Activated T-helper 1 cell treated with anti-CD3 and anti-CD28 coated beads, Interleukin-12 subunit alpha, Interleukin-12 subunit beta, Interleukin-2, Interleukin-4 antibody, amounts not matched to agents 30 ng/mL and 10 ng/mL and 1 ng/mL, durations not matched to agents 14 hours and 24 hours and 36 hours (primary cell): ENCODE measurements at places on chromosomes 12 and 14. TPM values are rescaled to one million over a fixed set of nuclear protein-coding genes. Genes with fewer than 3 reads are reported as not detected.

The TPH2 gene
- not detected in 2 replicates for total RNA-seq

The KCNK13 gene
- total RNA-seq = 0.12 TPM in 1 of 2 replicates, not detected in the other

The FICD gene
- total RNA-seq = 6.1 and 6.8 TPM in 2 replicates

The BCL2L14 gene
- total RNA-seq = 10.4 and 11.0 TPM in 2 replicates

The SERPINA9 gene
- not detected in 2 replicates for total RNA-seq

- no peaks in the 10 kb centered on the region for H3K27me3 ChIP-seq
- no peak for DNase-seq
- H3K27ac ChIP-seq = no peak overlapping the region
- H3K4me1 ChIP-seq = peaks cover 76% of the 10 kb centered on the region
- peaks cover 39% of the 10 kb centered on the region for H3K36me3 ChIP-seq
These were observed 46.5 kb downstream of the ELK3 start for GRCh38 chr12:96240656-96241055.

- H3K4me3 ChIP-seq = peak overlapping the region; percentile 80
- H3K36me3 ChIP-seq = no peaks in the 10 kb centered on the region
- H3K4me1 ChIP-seq = peaks cover 15% of the 10 kb centered on the region
- H3K27ac ChIP-seq = no peak overlapping the region
- H3K27me3 ChIP-seq = peaks cover 59% of the 10 kb centered on the region
- DNase-seq = peak; percentile 0
These were observed 631 bp downstream of the PPM1H start for GRCh38 chr12:62934239-62934798.

- DNase-seq = no peak
- H3K4me1 ChIP-seq = peaks cover 63% of the 10 kb centered on the region
- no peak overlapping the region for H3K27ac ChIP-seq
- peaks cover 18% of the 10 kb centered on the region for H3K36me3 ChIP-seq
- no peaks in the 10 kb centered on the region for H3K27me3 ChIP-seq
These were observed 28.3 kb downstream of the MLXIP start for GRCh38 chr12:122106843-122107242.

DNA sequence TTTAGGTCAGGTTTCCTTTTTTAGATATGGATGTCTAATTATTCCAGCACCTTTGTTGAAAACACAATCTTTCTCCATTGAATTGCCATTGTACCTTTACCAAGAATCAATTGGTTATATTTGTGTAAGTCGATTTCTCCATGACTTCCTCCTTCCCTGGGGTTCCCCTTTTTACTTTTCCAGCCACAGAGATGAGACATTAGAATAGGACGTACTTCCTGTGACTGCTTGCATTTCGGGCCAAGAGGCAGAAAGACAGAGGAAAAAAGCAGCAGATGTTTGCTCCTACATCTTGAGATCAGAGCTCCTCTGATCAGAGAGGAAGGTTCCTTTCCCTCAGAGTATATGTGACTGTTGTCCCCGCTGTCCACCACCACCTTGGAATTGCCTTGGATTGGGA lies 453.7 kb upstream of the RGS6 start:
- peak overlapping the region; percentile 87 for H3K27ac ChIP-seq
- DNase-seq = no peak
- no peaks in the 10 kb centered on the region for H3K27me3 ChIP-seq
- H3K4me1 ChIP-seq = peaks cover 55% of the 10 kb centered on the region
- peak overlapping the region; percentile 63 for H3K4me3 ChIP-seq
- H3K36me3 ChIP-seq = peaks cover 22% of the 10 kb centered on the region

DNA sequence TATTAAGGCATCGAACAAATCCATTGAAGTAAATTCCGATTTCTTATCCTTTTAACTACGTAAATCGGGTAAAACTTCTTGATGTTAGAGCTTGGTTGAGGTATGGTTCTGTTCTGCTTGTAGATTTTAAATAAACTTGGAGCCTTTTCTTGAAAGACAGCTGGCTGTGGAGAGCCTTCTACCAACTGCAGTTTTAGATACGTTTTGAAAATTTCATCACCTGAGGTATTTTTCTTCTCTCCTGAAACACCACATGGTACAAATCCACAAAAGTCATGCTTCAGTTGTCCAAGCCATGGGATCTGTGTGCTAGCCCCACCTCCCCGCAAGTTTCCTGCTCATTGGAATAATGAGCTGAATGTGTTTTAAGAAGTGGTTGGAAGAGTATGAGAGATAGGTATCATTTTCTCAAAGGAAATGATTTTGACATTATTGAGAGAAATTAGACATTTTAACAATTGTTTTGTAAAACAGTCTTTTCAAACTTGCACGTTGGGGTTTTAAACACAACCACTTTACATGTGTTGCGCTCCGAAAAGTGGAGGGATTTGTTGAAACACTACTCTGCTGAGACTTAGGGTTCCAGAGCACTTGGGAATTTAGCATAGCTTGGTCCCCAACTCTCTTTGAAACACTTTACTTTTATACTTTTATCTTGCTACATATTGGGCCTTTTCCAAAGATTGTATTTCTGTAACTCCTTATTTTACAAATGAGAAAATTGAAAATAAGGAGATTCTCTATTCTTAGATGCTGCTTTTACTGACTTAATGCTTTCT lies 1.4 kb downstream of the PPM1A start:
- peaks cover 64% of the 10 kb centered on the region for H3K4me1 ChIP-seq
- peak overlapping the region; percentile 87 for H3K4me3 ChIP-seq
- H3K27ac ChIP-seq = peak overlapping the region; percentile 60
- no peaks in the 10 kb centered on the region for H3K27me3 ChIP-seq

DNA sequence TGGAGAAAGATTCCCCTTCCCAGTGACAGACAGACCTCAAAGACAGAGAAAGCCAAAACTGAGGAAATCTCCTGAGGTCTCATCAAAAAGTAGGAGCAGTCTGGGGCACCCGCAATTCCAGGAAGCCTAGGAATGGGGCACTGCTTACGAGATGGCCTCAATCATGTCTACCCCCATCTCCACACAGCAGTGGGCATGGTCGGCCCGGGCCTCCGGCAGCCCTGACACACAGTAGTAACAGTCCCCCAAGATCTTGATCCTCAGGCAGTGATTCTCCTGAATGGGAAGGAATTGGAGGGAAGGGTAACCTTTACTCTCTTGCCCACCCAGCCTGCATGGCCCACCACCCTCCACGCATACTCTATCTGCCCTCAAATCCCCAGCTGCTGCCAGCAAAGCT lies 11.9 kb downstream of the ADCY6 start:
- no peak overlapping the region for H3K4me3 ChIP-seq
- H3K4me1 ChIP-seq = no peaks in the 10 kb centered on the region
- no peak for DNase-seq
- H3K27me3 ChIP-seq = peaks cover 15% of the 10 kb centered on the region
- no peak overlapping the region for H3K27ac ChIP-seq
- no peaks in the 10 kb centered on the region for H3K36me3 ChIP-seq

- peaks cover 1% of the 10 kb centered on the region for H3K36me3 ChIP-seq
- no peak for DNase-seq
- H3K27me3 ChIP-seq = peaks cover 80% of the 10 kb centered on the region
- H3K4me3 ChIP-seq = peak overlapping the region; percentile 81
- peak overlapping the region; percentile 61 for H3K27ac ChIP-seq
These were observed 833 bp upstream of the BHLHE41 start for GRCh38 chr12:26125400-26126339.

DNA sequence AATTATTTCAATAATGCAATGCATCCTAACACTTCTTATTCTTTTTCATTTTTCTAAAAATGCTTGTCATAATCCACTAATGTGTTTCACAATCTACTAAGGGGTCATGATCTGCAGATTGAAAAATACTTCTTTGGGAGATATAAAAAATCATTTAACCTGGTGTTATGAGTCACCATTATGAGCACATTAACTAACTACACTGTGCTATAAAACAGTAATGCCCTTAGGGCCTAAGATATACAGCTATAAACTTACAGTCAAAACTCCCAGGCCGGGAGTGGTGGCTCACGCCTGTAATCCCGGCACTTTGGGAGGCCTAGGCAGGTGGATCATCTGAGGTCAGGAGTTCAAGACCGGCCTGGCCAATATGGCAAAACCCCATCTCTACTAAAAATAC lies 14.2 kb downstream of the ATXN2 start:
- no peaks in the 10 kb centered on the region for H3K4me1 ChIP-seq
- no peaks in the 10 kb centered on the region for H3K27me3 ChIP-seq
- no peak overlapping the region for H3K27ac ChIP-seq
- H3K4me3 ChIP-seq = no peak overlapping the region
- DNase-seq = no peak
- peaks cover 6% of the 10 kb centered on the region for H3K36me3 ChIP-seq

DNA sequence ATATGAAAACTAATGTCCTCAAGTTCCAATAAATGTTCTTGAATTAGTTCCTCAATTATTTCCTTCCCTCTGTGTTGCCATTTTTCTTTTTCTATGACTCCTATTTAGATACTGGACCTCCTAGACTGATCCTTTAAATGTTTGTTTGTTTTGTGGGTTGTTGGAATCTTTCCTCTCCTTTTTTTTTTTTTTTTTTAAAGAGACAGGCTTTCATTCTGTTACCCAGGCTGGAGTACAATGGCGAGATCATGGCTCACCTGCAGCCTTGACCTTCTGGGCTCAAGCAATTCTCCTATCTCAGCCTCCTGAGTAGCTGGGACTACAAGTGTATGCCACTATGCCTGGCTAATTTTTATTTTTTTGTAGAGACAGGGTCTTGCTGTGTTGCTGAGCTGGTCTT lies 9.6 kb downstream of the PRKAG1 start:
- H3K27me3 ChIP-seq = no peaks in the 10 kb centered on the region
- H3K27ac ChIP-seq = no peak overlapping the region
- no peaks in the 10 kb centered on the region for H3K4me1 ChIP-seq

DNA sequence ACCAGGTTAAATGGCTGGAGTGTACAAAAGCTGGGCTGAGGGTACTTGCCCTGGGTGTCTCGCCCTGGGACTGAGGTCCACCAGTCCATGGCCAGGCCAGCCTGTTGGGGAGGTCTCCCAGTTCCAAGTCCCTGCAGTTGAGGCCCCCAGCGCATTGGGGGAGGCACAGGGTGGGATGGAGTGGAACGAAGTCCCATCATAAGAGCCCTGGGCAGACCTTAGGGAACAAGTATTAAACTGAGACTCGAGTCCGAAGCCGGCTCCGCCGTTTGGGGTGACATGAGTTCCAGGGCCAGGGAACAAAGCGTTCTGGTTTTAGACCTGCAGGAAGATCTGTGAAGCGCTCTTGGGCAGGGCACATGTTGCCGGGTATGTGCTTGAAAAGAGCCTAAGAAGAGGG lies 84.7 kb downstream of the ALG10 start:
- DNase-seq = no peak
- H3K27me3 ChIP-seq = peaks cover 8% of the 10 kb centered on the region
- H3K4me1 ChIP-seq = no peaks in the 10 kb centered on the region
- H3K4me3 ChIP-seq = no peak overlapping the region
- H3K36me3 ChIP-seq = no peaks in the 10 kb centered on the region

DNA sequence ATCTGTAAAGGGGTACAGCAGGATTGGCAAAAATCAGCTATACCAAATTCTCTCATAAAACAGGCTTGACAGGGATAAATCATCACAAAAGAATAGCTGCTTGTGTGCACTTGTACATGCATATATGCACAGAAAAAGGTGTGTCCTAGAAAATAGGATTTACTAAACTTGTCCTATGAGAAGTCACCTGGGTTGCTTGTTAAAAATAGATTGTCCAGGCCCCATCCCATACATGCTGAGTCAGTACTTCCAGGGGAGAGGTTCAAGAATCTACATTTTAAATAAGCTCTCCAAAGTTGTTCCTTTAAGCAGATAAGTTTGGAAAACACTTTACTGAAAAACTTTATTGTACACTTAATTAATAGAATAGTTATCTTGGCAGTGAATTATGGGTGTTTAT lies 123.1 kb downstream of the ANO6 start:
- no peak for DNase-seq
- H3K4me1 ChIP-seq = peaks cover 5% of the 10 kb centered on the region
- no peaks in the 10 kb centered on the region for H3K27me3 ChIP-seq
- H3K36me3 ChIP-seq = peaks cover 6% of the 10 kb centered on the region
- H3K4me3 ChIP-seq = no peak overlapping the region

GRCh38 chr14:56150645-56151345 lies 32.6 kb downstream of the PELI2 start:
- peaks cover 4% of the 10 kb centered on the region for H3K27me3 ChIP-seq
- H3K27ac ChIP-seq = no peak overlapping the region
- no peak for DNase-seq
- H3K36me3 ChIP-seq = peaks cover 1% of the 10 kb centered on the region

- H3K27ac ChIP-seq = no peak overlapping the region
- no peaks in the 10 kb centered on the region for H3K36me3 ChIP-seq
- peaks cover 3% of the 10 kb centered on the region for H3K27me3 ChIP-seq
These were observed 241.3 kb upstream of the CCDC196 start for GRCh38 chr14:66244834-66245233.

DNA sequence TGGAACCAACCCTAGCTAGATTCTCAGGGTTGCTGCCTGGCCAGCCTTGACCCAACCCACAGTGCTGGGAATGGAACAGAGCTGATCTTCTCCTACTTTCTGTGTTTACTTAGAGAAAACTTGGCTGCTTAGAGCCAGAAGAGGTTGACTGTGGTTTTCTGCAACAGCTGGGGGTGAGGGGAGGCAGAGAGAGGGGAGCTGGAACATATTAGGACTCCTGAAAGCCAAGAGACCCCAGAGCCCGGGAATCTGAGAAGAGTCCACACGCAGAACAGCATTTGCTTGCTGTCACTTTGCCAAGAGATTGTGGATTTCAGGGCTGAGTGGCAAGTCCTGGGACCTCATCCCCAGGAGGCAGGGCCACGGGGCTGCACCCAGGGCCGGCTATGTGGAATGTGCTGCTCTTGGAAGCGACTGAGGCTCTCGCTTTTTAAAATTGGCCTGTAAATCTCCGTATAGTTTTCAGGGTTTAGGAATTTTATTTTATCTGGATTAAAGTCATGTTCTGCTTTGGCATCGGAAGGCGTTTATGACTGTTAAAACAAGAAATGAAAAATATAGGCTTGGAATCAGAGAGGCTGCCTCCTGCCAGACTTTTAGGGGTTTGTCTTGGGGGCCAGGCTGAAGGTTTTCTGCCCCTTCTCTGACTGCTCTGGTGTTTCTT lies 22.3 kb upstream of the MED13L start:
- H3K27me3 ChIP-seq = peaks cover 22% of the 10 kb centered on the region
- no peak overlapping the region for H3K27ac ChIP-seq
- no peak overlapping the region for H3K4me3 ChIP-seq
- H3K36me3 ChIP-seq = no peaks in the 10 kb centered on the region
- no peak for DNase-seq

DNA sequence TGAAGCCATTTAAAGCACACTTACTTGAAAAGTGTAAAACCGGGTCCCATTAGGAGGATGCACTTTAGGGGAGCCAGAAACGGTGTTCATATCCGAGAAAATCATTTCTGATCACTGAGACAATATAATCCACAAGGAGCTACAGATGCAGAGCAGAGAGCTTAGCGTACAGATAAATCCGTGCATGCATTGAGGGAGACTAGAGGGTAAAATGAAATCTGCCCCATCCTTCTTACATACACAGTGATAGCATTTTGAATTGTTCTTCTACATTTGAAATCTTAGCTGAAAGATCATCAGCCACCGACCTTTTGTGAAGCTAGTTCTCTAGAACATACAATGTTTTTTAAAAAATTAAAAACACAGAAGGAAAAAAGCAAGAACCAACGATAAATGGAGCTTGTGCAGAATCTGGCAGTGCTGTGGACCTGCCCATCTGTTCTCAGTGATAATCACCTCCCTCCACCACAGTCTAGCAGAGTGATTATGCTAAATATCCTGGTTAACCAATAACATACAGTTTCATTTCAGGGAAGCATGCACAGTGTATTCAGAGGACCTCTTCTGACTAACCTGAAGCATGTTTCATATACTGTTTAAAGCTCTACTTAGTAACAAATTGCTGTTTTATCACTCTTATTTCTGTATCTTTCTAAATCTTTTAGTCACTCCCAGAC lies 161.1 kb downstream of the PPFIA2 start:
- DNase-seq = no peak
- H3K27ac ChIP-seq = no peak overlapping the region
- no peaks in the 10 kb centered on the region for H3K4me1 ChIP-seq

GRCh38 chr14:77007183-77007974 lies 21.1 kb downstream of the IRF2BPL start:
- no peak overlapping the region for H3K27ac ChIP-seq
- H3K4me1 ChIP-seq = peaks cover 11% of the 10 kb centered on the region
- no peaks in the 10 kb centered on the region for H3K36me3 ChIP-seq
- peaks cover 3% of the 10 kb centered on the region for H3K27me3 ChIP-seq
- no peak for DNase-seq
